Cerebellar nuclear complex (tissue), 1 donor: ENCODE measurements at places on chromosomes 4 and X.

DNA sequence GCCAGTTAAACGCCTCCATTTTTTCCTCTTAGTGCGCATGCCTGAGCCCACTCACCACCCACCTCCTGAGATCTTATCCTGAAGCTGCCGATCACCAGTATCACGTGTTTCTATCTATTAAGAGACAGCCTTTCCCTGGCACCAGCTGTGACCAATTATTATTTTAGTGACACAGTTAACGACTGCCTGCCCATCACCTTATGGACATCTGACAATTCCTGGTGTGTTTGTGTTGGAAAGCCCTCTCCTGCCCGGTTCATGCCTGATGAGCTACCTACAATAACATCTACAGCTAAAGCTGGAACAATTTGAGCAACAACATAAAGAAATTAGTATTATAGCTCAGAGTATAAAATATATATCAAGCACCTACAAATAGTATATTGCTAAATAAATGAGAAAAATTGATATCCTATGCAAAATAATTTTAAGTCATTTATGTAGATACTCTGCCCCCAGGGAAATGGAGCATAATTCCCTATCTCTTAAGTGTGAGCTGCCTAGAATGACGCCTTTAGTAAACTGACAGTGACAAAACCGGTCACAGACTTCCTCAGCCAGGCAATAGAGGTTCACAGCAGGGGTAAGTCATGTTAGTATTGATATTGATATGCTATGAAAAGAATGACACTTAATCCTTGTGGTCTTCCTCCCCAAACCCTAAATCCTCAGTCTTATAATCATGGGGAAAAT is 862.2 kb downstream of the TRAM1L1 start:
- DNase-seq = no peak

GRCh38 chr4:95728145-95728544 is 111.7 kb upstream of the PDHA2 start:
- no peak for DNase-seq

DNA sequence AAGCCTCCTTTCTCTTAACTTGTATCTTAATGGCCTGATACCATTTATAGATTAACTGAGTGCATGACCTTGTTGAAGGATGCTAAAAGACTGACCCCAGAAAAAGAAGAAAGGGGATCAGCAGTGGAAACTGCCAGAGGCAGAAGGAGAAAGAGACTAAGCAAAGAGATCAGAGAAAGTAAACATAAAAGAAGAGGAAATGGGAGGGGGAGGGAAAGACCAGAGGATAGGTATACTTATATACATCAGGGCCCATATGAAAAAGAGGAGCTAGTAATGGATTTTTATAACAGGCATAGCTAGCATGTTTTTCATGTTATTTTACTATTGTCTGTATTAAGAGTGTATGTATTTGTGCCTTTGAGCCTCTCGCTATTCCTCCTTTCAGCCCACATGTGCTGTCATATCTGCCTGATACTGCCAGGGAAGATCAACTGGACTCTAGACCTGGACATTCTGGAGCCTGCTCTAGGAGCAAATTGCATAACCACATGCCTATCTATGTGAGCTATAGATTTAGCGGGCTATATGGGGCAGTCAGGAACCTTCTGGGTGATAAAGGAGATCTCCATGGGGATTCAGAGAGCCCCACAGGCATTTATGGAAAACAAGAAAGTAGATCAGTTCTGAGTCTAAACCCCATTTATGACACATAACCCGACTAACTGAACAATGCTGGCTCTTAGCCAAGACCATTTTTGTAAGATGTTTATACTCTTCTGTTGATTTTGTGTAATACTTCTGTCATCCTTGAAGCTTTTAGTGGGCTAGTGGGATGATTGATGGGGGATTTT is 13.4 kb upstream of the SNX12 start:
- no peak for DNase-seq

DNA sequence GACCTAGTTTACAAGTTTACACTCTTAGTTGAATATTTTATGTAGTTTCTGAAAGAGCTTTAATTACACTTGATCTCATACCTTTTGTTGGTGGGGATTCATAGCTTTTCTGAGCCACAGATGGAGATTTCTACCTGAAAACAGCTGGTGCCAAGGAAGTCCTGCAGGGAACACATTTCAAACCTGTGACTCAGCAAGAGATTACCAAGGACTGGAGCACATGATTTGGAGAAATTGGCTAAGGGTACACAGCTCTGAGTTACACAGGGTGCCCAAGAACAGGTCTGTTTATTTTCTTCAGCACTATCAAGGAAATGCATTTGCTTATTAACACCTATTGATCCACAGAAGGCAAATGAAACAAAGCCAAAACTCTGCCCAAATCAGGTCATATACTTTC is 691.5 kb downstream of the KCTD8 start:
- peak; percentile 42 for DNase-seq

DNA sequence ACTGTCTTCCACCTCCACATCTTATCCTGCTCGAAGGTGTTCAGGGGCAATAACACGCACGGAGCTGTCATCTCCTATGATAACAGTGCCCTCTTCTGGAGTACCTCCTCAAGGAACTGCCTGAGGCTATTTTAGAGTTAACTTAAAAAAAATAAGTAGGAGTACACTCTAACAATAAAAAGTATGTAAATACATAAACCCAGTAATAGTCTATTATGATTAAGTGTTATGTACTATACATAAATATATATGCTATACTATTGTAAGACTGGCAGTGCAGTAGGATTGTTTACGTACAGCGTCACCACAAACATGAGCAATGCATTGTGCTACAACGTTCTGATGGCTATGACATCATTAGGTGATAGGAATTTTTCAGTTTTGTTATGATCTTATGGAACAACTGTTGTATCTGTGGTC is 34.5 kb upstream of the TLR2 start:
- DNase-seq = no peak

GRCh38 chr4:151624626-151625565 is 135.9 kb downstream of the GATB start:
- peak; percentile 91 for DNase-seq

- no peak for DNase-seq
Measured at GRCh38 chrX:9127986-9128385, 94.1 kb upstream of the FAM9B start.

DNA sequence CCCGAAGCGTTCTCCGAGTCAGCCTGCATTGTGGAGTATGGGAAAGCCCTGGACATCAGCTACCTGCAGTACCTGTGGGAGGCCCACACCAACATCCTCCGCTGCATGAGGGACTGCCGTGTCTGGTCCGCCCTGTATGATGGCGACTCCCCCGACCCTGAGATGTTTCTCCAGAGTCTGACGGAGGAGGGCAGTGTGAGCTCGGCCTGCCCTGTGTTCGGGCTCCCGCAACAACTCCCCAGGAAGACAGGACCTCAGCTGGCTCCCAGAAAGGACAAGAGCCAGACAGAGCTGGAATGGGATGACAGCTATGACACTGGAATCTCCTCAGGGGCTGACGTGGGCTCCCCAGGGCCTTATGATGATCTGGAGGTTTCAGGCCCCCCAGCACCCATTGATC is 111.3 kb downstream of the GATB start:
- DNase-seq = no peak

- DNase-seq = no peak
Measured at GRCh38 chr4:138576684-138577083, 334.5 kb upstream of the SLC7A11 start.

- no peak for DNase-seq
Measured at GRCh38 chr4:7393601-7394575, 40.8 kb downstream of the PSAPL1 start.

DNA sequence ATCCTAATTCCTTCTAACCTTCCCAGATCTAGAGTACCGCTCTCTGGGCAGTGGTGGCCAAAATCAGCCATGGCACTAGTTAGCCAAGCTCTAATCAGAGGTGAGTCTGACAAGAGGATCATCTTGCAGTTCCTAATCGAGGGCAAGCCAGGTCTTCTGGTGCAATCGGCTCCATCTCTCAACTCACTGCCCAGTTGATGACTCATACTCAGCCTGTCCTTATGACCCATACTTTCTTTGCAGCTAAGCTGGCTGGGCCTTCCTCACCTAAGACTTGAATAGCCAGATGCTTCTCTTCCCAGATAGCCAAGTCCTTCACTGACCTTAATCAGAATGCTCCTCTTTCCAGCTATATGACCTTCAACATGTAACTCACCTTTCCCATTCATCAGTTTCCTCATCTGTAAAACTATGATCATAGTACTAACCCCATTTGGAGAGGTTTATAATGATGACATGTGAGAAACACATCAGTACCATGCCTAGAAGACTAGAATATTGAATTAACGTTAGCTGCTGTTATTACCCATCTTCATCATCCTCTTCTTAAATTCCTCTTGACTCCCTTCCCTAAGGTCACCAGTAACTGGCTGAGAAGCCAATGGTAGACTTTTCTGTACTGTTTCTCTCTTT is 57.1 kb downstream of the RELL1 start:
- DNase-seq = no peak

DNA sequence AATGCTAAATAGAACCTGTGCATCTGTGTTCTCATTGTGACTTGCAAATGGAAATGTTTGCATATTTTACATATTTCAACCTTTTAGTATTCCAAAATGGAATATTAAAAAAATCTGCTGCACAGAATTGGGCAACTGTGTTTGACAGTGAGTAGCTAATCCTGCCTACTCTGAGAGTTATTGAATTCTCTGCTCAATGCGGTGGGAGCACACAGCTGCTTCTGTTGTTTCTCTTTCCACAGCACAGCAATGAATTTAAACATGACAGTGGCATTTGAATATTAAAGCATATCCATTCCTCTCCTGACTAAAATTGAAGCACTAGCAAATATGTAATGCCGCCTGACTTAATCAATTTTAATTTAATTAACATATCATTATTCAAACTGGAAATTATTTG is 366.6 kb downstream of the GASK1B start:
- DNase-seq = no peak

DNA sequence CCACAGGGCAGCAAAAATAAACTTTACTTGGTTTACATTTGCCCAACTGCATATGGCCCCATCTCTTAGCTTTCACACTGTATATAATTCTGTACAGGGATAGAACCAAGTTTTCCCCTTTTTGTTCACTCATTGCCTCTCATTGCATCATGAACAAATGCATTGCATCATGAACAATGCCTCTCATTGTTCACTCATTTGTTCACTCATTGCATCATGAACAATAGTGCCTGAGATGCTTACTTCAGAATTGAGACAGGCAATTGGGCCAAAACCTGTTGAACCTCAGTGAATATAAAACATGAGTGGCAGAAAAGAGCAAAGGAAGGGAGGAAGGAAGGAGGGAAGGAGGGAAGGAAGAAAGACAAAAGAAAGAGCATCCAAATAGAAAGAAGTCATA is 98.2 kb downstream of the SOWAHB start:
- no peak for DNase-seq

DNA sequence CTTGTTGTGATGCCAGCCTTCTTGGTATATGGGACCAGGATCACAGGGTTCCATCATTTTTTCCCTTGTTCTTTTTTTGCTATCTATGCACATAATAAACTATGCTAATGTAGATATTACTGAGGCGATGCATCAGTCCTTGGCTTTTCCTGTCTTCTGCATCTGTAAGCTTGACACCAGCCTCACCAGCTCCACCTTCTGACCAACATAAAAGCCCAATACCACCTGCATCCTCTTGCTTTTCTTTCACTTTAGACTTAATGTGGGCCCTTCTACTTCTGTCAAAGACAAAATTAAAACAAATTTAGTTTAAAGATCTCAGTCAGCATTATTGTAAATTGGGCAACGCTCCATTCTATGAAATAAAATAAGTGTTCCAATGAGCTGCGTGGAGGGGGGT is 1718.8 kb upstream of the PCDH10 start:
- DNase-seq = no peak

DNA sequence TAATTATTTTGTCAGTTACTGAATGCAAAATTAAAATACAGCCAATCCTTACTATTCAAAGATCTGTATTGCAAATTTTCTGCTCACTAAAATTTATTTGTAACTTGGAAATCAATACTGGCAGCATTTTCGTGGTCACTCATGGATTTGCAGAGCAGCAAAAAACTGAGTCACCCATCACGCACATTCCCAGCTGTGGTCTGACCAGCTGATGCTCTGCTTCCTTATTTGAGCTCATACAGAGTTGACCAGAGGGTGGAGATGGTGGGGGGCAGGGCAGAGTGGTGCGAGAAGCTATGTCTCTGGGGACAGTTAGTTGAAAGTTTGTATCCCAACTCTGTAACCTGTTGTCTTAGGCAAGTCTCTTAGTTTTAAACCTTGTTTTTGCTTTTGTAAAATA is 214.8 kb downstream of the SPCS3 start:
- no peak for DNase-seq

- DNase-seq = no peak
Measured at GRCh38 chr4:182741054-182741453, 176.1 kb downstream of the DCTD start.

DNA sequence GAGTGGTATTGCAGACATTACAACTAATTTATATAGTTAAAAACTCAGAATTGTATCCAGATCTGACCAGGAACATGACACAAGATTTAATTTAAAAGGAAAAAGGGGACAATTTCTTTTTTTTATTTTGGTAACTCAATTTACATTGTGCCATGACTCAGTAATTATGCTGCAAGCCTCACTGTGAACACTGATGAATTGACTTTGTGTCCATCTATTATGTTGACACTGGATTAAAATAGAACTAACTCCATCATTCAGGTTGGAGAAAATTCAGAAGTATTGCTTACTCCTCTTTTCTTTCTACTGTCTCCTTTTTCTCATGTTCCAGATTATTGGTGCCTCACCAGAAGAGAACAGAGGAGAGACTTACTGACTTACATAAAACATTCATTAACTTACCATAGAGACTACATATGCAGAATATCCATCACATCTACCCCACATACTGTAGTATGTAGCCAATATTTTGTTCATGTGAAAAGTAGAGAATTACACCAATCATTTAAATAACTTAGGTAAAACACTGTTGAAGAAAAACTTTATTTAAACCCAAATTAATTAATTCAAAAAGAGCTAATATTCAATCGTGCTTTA is 15.8 kb upstream of the LEF1 start:
- DNase-seq = no peak

- DNase-seq = no peak
Measured at GRCh38 chr4:138510053-138510452, 267.9 kb upstream of the SLC7A11 start.

- DNase-seq = no peak
Measured at GRCh38 chrX:3522101-3522650, 175.7 kb upstream of the MXRA5 start.

DNA sequence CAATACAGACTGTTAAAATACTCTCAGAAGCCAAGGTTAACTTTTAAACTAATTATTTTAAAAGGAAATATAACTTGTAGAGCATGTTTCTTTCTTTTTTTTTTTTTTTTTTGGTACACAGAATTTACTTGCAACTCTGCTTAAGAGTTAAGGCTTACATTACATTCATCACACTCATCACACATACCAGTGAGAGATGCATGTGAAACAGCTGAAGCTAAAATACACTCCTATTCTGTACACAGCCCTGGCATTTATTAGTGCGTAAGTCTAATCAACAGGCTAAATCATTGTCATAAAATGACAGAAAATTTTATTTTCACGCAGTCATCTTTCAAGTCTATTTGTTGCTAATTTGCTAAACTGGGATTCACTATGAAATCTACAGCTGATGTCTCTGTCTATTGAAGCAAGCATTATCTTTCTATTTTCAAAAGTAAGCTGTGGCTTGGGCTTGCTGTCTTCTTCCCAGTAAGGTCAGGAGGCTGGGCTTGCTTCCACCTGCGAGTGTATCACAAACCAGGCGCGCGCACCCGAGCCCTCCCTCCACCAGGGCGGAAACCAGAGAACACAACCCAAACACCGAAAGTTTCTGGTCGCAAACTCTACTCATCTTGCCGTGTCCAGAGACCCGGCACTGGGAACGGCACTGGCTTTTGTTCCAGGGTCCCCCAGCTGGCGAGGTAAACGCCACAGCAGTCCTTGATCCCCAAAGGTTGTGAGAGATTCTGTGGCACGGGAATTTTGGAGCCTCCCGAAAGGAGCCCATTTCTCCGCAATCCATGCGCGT is 3.9 kb downstream of the MAML3 start:
- DNase-seq = no peak
